Kidney tubule cell (primary cell): ENCODE measurements at places on chromosomes 3 and 15.

DNA sequence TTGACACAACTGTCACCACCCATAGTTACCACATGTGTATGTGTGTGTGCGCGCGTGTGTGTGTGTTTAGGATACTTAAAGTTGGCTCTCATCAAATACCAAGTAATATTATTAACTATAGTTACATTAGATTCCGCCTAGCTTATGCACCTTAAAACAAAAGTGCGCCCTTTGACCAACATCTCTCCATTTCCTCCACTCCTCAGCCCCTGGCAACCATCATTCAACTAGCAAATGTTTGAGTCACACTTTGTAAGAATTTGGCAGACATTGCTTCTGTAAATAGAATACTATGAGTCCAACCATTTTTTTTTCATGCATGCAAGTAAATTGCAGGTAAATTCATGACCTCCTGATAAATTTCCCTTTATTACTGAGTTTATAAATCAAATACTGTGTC lies 169.3 kb downstream of the GBE1 start:
- DNase-seq, result peak; percentile 26

- no peak for DNase-seq
Measured at GRCh38 chr3:131883086-131883485, 151.7 kb downstream of the CPNE4 start.

GRCh38 chr3:123102249-123102648 lies 35.4 kb downstream of the PDIA5 start:
- DNase-seq, result no peak

DNA sequence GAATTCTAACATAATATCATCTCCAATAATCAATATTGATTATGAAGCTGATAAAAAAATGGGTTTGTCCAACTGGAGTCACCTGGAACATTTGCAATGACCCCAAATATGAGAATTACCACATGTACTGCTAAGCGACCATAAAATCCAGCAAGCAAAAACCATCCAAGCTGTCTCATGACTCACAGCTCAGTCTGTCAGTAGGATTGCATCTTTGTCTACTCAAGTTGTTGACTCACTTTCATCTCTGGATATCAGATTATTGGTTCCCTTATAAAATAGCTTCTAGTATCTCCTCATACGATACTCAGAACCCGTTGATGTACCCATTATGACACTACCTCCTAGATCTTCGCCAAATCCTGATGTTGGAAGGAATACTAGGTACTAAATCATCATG lies 209.8 kb upstream of the ATP11B start:
- peak; percentile 18 for DNase-seq

- DNase-seq, result peak; percentile 43
Measured at GRCh38 chr3:71006810-71007785, 576.4 kb downstream of the FOXP1 start.

GRCh38 chr3:94004301-94004910 lies 24.0 kb downstream of the STX19 start:
- peak; percentile 68 for DNase-seq

DNA sequence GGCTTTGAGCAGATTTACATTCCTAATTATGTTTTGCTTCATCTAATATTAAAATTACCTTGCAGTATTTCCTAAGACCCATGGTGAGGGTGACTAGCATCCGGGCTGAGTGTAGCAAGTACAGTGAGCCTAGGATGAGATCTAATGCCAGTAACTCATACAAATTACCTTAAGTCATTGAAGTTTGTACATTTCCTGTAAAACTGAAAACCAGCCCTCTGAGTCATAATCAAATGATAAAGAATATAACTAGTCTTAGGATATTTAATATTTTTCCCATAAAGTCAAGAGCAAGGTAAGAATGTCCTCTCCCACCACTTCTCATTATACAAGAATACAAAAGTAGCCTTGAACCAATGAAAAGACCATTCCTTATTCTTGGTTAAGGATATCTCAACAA lies 54.8 kb upstream of the CHRM5 start:
- no peak for DNase-seq

DNA sequence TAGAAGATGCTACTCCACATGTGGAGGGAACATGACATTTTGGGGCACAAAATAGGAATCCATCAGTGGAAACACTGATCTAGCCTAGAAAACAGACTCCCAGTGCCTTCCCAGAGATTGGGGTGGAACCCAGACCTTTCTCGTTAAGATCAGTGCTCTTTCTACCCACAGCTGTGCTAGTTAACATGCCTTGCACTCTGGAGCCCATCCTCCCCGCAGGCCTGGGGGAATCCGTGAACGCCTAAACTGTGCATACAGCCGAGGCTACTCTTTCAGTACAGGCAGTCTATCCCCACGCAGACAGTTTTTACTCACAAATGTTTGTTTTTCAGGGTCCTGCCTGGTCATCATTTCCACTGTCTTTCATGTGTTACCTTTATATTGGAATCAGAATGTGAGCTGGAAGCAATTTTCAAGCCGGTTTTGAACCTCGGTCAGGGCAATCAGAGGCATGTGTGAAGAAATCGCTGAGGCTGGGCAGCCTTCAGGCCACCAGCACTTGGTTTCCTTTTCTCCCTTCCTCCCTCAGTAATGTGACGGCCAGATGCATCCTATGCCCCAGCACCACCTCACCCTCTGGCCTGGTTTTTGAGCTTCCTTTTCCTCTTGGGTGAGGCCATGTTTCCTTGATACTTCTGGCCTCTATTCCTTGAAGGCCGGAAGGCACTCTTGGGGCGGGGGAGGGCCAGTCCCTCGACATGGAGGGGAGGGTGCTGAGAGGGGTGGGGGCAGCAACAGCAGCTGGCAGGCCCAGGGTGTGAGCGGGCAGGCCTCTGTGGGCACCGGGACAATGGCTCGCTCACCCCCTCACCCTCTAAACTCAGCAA lies 123.6 kb upstream of the GALNT15 start:
- no peak for DNase-seq

- peak; percentile 22 for DNase-seq
Measured at GRCh38 chr3:64390893-64391292, 165.6 kb upstream of the PRICKLE2 start.

DNA sequence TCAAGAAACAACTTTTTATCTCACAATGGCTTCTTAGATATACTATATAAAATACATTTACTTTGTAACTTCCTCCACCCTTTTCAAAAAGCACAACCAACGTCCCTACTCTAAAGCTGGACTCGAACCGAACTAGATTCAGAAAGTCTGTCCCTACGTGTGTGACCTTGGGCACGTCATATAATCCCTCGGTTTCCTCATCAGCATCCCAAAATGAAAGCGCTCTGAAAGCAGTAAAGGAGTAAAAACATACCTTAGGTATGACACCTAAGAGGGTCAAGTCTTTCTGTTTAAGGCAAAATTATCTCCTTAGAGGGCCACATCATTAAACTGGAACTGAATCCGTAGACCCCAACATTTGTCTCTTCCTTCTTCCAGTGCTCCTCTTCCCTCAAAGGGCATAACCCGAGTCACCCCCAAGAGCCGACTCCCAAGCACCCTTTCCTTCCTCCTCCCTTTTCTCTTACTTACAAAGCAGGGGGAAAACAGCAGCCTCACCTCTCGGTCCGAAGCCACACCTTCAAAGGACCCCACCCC lies 663 bp downstream of the PDCD10 start:
- DNase-seq, result peak; percentile 54

GRCh38 chr3:16319307-16319706 lies 54.3 kb downstream of the OXNAD1 start:
- DNase-seq, result no peak

DNA sequence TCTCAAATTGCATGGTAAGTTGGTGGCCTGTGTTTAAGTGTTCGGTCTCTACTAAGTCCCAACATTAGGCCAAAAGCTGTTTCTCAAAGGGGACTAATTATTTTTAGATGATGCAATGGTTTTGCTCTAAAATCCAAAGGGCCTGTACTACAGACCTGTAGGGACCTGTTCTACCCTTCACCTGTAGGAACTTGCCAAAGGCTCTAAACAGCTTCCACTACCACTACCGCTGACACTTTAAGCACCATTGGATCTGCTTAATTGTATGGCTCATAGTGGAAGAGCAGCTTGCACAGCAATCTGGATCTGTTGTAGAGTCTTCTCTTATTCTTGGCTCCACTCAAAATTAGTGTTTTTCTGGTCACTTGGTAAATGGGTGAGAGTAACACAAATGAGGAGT lies 346.8 kb downstream of the EPHA6 start:
- no peak for DNase-seq

- peak; percentile 31 for DNase-seq
Measured at GRCh38 chr3:45225465-45226205, 452 bp downstream of the TMEM158 start.

DNA sequence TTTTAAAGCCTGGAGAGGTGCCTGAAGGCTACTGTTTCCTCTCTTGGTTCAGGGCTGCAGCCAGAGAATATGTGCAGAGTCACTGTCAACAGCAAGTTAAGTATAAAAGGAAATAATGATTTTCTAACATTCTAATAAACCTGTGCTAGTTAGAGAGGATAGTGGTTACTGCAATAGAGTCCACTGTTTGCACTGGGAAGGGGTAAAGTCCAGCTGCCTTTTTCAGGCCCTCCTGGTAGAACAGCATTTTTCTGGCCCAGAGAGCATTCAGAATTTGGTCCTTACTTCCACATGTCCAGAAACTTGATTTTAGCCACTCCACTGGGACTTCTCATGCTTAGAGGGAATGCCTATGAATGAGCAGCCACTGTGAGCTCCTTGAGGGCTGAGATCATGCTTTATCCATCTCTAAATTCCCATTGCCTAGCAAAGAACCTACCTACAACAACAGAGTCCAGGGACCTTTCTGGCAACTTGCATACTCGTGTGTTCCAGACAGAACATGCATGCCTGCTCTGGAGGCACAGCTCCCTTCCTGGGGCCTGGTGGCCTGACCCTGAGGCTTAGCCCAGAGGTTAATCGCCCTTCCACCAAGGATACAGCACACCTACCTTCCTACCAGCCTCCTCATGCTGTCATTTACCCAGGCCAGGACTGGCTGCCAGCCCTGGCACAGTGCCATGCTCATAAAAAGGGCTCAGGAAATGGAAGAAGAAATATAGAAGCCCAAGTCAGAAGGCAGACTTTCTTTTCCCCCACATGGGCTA lies 50.3 kb upstream of the ATP13A3 start:
- peak; percentile 80 for DNase-seq

- no peak for DNase-seq
Measured at GRCh38 chr3:25380222-25380739, 47.8 kb upstream of the RARB start.

GRCh38 chr3:196321162-196321561 lies 3.1 kb upstream of the DYNLT2B start:
- DNase-seq, result no peak

DNA sequence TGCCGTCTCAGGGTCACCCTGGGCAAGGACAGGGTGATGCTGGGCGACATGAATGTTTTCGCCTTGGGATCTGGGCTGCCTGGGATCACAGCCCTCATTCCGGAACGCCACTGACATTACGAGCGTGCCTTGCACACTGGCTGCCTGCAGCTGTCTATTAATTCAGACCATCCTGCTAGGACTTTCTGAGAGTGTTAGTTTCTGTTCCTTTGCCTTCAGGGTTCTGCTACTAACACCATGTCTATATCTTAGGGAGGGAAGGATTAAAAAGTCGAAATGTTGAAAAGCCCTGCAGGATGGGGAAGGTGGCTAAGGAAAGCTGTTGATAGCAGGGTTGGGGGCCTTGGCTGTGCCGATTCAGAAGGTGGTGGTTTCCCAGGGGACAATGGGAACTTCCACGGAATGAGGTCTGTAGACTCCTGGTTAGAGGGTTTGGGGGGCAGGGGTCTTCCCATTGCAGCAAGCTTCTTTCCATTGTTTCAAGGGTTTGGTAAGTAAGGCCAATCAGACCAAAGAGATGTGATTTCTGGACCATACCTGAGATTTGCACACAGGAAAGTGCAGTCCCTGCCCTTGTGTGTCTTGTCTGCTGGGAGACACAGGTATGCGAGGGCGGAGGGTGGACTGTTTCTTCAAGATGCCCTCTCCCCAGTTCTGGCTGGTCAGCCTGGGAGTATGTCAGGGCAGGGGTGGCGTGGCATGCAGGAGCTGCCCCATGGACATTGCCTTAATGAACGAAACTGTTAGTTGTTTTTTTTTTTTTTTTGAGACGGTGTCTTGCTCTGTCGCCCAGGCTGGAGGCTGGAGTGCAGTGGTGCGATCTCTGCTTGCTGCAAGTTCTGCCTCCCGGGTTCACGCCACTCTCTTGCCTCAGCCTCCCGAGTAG lies 50.9 kb downstream of the RGMA start:
- no peak for DNase-seq

DNA sequence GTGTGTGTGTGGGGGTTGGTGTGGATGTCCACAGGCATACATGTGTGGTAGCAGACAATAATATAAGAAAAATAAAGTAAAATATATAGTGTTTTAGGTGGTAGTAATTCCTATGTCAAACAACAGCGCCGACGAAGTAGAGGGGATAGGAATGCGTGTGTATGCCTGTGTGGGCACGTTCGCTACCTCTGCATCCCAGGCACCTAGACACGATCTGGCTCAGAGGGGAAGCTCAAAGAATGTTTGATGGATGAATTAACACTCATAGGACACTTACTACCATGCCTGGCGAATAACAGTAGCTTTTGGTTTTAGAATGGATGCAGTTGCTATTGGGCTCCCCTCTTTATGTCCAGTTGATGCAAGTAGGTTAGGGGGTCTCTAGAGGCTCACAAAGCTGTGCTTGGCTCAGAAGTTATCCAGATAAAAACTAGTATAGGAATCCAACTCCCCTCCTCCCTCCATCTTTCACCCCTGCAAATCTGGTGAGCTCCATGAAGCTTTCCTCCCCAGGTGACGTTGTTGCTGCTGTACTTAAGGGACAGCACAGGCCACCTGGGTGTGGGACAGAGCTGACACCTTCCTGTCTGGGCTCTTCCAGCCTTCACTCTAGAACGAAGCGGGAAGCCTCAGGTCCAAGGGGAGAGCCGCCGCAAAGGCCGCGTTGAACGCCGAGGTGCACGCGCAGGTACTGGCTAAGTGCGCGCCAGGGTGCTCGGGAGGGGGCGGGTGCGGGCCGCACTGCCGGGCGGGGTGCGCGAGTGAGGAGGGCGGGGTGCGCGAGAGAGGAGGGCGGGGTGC lies 192.6 kb upstream of the LYSMD4 start:
- peak; percentile 32 for DNase-seq

- DNase-seq, result no peak
Measured at GRCh38 chr3:195443391-195443989, 670 bp upstream of the ACAP2 start.

DNA sequence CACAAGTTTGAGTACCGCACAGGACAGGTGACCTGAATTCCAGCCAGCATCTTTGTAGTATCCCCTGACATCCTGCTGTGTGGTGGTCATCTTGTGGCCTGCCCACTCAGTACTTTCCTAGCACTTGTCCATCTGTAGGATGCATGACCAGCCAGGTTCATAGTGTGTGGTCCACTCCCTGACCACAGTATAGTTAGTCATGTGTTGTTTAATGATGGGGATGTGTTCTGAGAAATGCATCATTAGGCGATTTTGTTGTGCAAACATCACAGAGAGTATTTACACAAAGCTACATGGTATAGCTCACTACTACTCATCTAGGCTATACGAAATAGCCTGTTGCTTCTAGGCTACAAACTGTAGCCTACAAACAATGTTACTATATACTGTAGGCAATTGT lies 16.9 kb upstream of the RBPMS2 start:
- no peak for DNase-seq

- no peak for DNase-seq
Measured at GRCh38 chr3:159770998-159771397, 217.6 kb upstream of the IL12A start.

GRCh38 chr3:101391413-101391950 lies 71.1 kb upstream of the IMPG2 start:
- no peak for DNase-seq

- DNase-seq, result peak; percentile 36
Measured at GRCh38 chr15:85707519-85708338, 87.0 kb downstream of the KLHL25 start.
